ENCODE measurements at places on chromosomes 11 and 22.
A peak's percentile ranks its signal among the peaks of the same experiment; 100 is the strongest.

DNA sequence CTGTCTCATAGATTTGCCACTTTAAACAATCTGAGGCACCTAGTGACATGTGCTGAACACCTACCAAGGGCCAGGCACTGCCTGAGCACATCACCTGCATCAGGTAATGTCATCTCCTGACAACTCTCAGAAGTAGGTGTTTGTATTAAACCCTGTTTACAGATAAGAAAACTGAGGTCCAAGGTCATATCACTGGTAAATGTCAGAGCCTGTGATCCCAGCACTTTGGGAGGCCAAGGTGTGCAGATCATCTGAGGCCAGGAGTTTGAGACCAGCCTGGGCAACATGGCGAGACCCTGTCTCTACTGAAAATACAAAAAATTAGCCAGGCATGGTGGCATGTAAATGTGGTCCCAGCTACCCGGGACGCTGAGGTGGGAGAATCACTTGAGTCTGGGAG lies 39.1 kb upstream of the ACCSL start:
- DNase-seq, result no peak

GRCh38 chr11:46315033-46315738 lies 32.1 kb upstream of the DGKZ start:
- peak; percentile 68 for DNase-seq

DNA sequence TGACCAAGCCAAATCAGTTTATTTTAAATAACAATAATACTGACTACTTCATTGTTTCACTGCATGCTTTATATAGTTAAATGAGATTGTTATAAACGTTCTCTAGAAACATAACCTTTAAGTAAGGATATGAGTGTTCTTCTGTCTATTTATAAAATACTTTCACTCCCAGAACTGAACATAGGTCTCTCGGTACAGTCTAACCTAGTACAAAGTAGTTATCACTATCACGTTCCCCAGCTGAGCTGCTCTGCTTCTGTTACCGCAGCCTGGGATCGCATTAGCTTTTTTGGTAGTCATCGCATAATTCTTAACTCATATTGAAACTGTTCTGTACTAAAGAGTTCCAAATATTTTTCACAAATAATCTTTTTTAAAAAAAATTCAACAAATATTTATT lies 143.6 kb downstream of the WNT11 start:
- DNase-seq, result no peak

DNA sequence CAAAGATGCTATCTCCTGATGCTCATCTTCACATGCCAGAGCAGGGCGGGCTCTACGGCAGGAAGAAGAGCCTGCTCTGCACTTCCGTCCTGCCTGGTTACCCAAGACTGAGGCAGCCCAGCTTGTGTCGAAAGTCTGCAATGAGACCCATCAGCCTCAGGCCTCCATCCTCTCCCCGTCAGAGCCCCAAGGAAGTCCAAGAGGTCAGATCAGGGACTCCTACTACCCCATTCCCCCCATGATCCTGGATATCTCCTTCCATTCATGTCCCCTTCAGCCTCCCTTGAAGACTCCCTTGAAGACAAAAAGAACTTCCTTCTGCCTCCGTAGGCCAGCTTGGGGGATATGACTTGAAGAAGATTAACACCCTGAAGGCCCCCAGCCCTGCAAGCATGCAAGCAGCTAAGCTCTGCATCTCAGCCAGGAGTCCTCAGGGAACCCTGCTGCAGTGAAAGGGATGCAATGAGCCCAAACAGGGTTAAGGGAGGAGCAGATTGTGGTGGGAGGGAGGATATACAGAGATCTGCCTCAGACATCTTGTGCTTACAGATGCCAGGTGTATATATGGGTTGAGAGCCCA lies 85.6 kb downstream of the TRIM29 start:
- no peak for DNase-seq
